ENCODE measurements at places on chromosomes 1 and 21.

- no peak for DNase-seq
Observed at GRCh38 chr1:32219022-32219421, 3.1 kb downstream of the TMEM234 start.

- no peak for DNase-seq
Observed at GRCh38 chr1:99004861-99005442, at the start of gene PLPPR5. Gene PLPPR5, minus strand, starts transcription at chr1:99004861. Its CDS starts 190 bp downstream, at chr1:99004671.

GRCh38 chr1:32014948-32015273 is 1.2 kb downstream of the KHDRBS1 start:
- DNase-seq = no peak

- no peak for DNase-seq
Observed at GRCh38 chr1:91124989-91125417, 103.2 kb upstream of the ZNF644 start.

DNA sequence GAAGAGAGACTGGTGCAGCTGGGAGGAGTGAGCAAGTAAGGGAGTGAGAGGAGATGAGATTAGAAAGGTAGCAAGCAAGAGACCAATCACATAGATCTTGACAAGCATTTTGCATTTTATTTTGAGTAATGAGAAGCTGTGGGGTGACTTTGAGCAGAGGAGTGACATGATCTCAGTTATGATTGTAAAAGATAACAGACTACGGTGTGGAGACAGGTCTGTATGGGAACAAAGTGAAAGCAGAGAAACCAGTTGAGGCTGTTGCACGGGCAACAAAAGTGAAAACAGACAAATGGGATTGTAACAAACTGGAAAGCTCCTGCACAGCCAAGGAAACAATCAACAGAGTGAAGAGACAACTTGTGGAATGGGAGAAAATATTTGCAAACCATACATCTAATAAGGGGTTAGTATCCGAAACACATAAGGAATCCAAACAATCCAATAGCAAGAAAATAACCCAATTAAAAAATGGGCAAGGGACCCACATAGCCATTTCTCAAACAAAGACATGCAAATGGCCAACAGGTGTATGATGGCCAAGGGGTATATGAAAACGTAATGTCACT is 68.4 kb downstream of the SNRPE start:
- DNase-seq = no peak

DNA sequence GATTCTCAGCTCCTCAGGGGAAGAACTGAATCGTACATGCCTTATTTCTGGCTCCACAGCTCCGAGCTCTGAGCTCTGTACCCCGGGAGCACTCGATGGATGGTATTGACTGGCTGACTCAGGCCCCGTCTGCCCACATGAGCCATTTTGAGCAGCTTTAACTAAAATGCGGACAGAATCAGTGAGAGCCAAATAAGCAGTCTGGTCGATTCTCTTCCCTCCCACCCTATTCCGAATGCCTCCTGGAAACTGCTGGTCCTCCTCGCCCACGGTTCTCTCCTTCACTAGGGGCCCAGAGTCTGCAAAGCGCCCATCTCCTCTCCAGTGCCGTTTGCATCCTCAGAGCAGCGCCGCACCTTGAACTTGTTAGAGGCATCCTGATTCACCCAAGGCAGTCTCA is 125.9 kb upstream of the IRF2BP2 start:
- no peak for DNase-seq

DNA sequence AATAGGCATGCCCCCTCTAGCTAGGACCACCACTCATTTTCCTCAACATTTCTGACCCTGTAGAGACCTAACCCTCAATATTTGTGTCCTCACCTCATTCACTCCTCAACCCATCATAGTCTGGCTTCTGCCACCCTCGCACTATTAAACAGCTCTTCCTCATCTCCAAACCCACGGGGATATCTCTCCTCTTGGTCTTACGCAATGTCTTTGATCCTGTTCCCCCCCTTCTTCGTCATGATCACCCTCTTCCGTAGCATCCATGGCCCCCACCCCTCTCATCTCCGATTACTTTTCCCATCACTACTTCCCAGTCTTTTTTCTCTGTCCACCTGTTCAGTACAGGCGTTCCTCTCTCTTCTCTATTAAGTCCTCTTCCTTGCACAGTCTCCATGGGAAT is 51.7 kb upstream of the SPOCD1 start:
- DNase-seq = no peak

GRCh38 chr21:24844671-24845070 is 762.6 kb downstream of the MRPL39 start:
- no peak for DNase-seq

DNA sequence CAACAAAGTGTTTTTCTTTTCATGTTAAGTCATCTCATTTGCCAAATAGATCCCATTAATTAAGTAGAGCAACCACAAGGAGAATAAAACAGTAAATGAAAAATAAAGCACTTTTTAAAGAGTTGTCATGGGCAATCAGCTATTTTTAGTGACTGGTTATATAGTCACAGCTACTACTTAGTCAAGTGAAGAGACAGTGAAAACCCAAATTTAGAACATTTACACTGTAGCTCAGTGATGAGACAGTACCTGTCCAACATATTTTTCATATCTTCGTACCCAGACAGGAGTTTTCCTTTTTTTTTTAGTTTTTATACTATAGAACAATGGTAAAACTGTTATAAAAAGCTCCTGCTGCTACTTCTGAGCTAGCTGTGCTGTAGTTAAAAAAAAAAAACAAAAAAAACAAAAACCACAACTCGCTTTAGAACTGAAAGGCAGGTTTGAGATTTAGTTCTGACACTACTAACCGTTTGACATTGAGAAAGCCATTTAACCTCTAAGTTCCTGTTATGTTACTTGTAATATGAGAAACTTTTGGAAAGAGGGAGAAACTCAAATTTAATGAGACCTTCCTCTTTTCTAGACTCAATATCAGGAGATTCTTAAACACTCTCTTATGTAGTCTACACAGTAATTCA is 777.5 kb downstream of the ADGRL2 start:
- DNase-seq = no peak

DNA sequence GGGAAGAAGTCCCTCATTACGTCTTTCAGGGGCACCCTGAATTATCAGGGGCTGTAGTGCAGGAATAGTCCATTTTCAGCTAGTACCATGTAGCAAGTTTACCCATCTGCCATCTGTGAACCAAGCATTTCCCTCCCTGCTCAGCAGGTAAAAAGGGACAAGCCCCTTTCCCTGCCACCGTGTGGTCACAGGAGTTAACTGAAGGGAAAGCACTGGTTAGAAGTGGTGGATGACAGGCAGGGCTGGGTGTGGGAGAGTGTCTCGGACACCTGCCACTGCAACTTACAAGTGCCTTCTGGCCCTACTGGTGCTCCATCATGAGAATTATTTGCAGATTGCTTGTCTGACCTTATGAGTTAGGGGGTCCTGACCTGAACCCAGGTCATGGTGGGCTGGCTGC is 32.0 kb upstream of the IGSF5 start:
- DNase-seq = no peak

GRCh38 chr21:46187814-46188213 is 3.6 kb upstream of the SPATC1L start:
- DNase-seq = no peak

DNA sequence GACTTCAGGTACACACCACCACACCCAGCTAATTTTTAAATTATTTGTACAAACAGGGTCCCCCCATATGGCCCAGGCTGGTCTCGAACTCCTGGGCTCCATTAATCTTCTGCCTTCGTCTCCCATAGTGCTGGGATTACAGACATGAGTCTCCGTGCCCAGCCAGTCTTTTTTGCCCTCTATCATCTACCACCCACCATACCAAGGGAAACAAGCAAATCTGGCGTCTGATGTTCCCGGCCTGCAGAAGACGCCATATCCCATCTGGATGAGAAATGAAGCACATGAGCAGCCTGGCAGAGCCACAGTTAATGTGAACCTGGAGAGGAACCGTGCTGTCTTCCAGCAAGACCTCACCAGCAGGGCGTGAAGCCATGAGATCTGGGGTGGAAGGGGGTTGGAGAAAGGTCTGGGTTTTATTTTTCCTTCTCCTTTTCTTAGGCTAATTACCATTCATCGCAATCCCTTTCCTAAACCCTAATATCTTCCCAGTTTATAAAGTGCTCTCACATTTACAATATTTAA is 1.8 kb upstream of the PRELP start:
- no peak for DNase-seq

GRCh38 chr1:165686971-165687433 is 11.4 kb downstream of the ALDH9A1 start:
- DNase-seq = no peak

DNA sequence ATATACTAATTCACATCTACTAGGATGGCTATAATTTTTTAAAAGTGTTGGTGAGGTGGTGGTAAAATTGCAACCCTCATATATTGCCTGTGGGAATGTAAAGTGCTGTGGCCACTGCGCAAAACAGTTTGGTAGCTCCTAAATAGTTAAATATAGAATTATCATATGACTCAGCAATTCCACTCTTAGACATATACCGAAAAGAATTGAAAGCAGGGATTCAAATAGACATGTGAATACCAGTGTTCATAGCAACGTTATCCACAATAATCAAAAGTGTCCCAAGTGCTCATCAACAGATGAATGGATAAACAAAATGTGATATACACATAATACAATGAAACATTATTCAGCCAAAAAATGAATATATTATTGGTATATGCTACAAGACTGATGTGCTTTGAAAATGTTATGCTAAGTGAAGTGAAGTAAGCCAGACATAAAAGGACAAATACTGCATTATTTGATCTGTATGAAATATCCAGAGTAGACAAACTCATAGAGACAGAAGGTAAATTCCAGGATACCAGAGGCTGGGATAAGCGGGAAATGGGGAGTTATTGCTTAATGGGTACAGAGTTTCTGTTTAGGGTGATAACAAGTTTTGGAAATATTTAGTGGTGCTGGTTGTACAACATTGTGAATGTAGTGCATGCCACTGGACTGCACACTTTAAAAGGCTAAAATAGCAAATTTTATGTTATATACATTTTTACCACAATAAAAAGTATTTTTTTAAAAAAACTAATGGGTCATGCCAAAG is 342.5 kb downstream of the SEC16B start:
- no peak for DNase-seq

DNA sequence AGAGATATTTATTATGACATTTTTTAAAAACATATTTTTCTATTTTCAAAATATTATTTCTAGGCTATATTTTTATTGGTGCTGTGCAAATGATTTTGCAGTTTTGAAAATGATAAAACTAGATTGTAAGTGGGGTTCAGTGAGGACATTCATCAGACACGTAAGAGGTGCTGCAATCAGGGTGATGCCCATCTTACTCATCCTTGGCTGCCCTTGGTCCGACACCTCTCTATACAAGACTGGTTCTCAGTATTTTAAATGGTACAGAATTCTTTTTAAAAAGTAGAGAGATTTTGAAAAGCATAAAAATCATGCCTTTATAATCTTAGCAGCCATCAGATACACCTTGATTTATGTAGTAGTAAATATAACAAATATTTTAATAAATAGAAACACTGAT is 24.0 kb downstream of the HENMT1 start:
- no peak for DNase-seq

DNA sequence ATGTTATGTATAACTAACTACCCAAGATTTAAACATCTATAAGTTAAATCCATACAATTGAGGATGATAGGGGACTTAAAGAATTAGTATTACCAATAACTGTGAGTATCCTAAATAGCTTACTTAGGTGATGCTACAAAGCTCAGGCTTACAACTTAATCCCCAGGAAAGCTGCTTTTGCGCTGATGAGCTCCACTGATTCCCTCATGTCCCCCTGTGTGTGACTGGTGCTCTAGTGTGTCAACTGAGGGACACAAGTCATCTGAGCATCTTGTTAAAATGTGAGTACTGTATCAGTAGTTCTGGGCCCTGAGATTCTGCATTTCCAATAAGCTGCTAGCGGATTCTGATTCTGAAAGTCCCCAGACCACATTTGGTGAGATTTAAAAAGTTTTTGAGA is 1458.8 kb downstream of the MRPL39 start:
- no peak for DNase-seq

- DNase-seq = no peak
Observed at GRCh38 chr1:9235096-9235459, 504 bp downstream of the H6PD start.

GRCh38 chr1:103905363-103905762 is 155.7 kb downstream of the AMY1C start:
- no peak for DNase-seq

- no peak for DNase-seq
Observed at GRCh38 chr1:200530623-200531261, 89.8 kb downstream of the KIF14 start.

DNA sequence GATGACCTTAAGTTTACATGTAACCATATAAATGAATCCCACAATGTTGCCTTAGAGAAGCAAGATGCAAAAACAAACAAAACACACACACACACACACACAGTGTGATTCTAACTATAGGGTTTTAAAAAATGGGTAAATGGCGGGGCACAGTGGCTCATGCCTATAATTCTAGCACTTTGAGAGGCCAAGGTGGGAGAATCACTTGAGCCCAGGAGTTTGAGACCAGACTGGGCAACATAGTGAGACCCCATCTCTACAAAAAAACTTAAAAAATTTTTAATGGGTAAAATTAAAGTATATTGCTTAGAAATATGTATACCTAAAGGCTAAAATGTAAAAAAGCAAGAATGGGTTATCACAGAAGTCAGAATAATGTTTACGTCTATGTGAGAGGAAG is 15.8 kb downstream of the KMO start:
- no peak for DNase-seq

DNA sequence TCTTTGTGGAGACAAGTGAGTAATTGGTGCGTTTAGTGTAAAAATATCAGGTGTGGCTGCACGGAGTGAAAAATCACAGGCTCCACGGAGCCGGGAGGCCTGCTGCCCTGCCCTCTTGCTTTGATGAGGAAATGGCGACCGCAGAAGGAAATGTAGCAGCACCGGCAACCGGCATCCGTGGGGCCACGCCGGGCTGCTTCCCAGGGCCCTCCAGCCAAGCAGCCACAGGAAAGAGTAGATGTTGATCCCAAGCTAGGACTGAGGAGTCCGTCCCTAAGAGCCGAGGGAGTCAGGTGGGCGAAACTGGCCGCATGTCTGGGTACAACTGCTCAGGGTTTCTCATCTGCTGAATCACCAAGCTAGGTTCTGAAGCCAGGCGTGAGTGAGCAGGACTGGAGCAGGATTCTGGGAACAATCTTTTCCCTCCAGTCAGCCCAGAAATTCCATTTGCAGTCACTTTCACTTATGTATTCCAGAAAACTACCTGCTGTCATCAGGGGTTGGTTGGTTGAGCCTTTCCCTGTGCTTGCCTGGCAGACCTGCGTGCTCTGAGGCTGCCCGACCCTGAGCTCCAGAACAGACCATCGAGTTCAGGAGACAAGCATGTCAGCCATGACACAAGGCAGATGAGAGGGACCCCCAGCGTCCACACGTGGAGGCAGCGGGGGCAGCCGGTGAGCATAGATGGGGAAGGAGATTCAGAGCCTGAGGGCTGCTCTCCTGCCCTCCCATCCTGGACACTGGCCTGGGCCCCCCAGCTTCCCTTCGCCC is 5.8 kb upstream of the ITGB2 start:
- no peak for DNase-seq

GRCh38 chr1:210170220-210170619 is 62.4 kb upstream of the SERTAD4 start:
- DNase-seq = no peak

DNA sequence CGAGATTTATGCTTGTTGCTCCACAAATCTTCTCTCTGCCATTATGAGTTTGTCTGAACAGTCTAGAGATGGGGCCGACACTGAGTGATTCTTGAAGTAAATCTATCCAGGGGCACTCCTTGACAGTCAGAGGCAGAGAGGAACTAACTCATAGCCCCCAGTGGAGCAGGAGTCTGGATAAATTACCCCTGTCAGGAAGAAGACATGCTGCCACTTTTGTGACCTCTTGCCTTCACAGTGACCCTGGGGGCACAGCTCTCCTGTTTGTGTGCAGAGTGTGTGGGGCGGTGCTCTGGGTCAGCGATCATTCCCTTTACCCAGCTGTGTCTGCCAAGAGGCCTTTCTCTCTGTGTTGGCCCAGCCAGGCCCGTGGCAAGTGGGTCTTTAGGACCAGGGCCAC is 29.5 kb downstream of the PEX14 start:
- no peak for DNase-seq

Measured in smooth muscle cell of the brain vasculature (primary cell).